ENCODE measurements at places on chromosomes 3 and 15.

DNA sequence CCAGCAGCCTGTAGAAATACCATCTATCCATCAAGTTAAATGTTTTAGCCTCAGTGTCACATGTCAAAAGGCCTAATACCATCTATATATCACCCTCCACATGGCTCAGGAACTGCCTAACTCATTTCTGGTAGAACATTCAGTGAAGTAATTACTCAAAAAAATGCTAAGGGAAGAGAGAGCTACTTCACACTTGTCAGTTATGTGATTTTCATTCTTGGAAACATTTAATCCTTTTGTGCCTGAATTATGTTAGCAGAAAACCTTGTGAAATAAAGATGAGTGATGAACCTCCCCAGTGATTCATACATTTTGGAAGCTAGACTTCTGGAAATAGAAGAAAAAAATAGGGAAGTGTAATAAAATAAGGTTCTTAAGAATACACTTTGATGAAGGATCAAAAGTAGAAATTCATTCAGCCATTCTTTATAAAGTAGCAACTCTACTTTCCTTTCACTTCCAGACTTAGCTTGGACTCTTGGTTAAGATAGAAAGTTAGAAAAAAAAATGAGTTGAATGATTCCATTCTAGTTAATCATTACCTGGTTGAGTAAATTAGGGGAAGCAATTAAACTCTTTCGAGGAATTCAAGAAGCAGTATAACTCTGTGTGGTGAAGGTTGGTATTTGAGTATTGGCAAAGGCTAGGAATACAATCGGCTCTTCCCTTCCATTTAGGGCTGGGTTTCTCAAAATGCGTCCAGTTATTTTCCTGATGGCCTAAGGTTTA, 3.6 kb downstream of the OTOL1 start:
- no peak for DNase-seq

GRCh38 chr15:82709081-82709420, 624 bp downstream of the AP3B2 start:
- DNase-seq, result peak; percentile 12

DNA sequence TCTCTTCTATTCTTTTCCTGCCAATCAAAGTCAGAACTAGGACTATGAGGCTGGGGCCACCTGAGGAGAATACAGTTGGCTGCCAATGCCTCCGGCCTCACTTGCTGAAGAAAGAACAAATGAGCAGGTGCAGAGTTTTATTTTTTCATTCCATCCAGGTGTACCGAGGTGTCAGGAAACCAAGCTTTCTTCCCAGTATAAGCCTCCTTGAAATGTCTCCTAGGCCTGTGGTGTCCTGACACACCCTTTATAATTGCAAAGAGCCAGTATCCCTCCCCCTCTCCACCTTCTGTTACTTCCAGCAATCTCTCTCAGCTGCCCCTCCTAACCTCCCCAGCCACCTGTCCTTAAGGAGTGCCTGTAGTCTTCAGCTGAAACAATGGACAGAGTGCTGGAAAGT, 127.9 kb downstream of the SLC9A9 start:
- DNase-seq, result peak; percentile 21

DNA sequence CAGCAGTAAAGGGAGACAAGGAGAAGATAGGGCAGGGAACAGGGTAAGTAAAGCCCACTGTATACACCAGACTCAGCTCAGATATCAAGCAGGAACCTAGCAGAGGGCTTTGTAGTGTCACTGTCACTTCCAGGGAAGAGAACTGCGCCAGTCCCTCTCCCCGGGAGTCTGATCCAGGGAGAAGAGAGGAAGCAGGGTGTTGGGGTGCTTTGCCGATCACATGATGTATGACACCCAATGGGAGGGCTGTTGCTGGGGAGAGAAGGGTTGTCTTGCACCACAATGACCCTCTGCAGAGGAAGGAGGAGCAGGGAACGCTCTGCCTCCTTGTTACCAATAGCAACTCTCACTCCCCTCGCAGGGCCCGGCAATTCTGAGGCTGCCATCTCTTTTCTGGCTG, 147.2 kb upstream of the SLC2A2 start:
- no peak for DNase-seq

- no peak for DNase-seq
Observed at GRCh38 chr3:127043041-127043641, 60.2 kb downstream of the PLXNA1 start.

GRCh38 chr3:80234706-80235105, 466.9 kb upstream of the ROBO1 start:
- no peak for DNase-seq

DNA sequence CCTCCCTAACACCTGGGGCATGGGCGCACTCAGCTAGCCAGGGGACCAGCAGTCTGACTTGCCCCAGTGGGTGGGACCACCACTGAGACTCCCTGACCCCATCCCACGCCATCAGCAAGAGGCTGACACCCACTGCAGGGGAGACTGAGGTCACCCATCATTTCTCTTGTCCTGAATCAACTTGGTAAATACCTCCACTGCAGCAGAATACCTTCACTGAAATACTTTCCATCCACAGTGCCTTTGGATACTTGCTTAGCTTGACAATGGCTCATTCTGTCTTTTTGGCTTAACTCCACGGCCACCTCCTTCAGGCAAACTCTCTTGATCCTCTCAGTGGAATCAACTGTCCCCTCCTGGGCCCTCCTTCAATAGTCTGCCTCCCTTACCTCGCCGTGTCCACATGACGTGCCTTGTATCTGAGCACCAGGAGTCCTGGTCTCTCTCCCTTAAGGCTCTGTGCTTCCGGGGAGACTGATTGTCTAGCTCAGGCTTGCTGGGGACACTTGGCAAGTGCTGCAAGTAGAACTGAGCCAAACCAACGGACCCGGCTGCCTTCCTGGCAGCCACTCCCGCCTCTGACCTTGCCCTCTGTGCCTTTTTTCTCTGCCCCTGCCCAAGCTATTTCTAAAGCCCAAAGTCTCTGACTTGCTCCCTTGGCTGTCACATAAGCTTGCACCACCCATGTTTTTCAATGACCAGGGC, 119.1 kb downstream of the ADCY5 start:
- DNase-seq, result no peak

DNA sequence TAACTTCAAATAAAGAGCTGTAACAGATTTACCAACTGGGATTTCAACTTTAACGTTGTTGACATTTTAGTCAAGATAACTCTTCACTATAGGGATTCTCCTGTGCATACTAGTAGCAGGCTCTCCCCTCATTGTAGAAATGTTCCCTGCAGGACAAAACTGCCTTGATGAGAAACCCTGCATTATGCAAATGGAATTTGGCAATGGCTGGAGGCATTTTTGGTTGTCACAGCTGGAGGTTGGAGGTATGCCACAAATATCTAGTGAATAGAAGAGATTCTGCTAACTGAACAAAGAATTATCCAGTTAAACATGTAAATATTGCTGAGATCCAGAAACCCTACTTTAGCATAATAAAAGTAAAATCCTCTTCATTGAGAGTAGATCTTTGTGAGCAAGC, 928.8 kb upstream of the ALCAM start:
- no peak for DNase-seq

- peak; percentile 26 for DNase-seq
Observed at GRCh38 chr3:63818282-63819150, 583 bp upstream of the C3orf49 start.

DNA sequence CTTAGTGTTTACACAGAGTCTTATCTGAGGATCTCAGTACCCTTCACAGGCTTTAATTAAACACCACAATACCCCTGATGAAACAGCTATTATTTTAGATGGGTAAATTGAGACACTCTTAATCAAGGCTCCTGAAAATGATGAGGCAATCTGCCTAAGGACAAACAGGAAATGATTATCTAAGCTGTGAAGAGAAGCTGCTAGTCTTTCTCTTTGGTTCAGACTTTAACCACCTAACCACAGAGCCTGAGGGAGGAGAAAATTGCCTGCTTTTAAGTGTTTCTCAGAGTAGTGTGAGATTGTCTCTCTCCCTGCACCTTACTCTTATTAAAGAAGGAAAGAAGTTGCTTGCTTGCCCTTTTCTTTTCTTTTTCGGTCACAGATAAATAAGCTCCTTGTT, 364.3 kb upstream of the ADAMTS9 start:
- no peak for DNase-seq

- no peak for DNase-seq
Observed at GRCh38 chr3:142861926-142862325, 27.0 kb downstream of the PCOLCE2 start.
